ENCODE measurements at places on chromosomes 16 and 17. TPM values are rescaled to one million over a fixed set of nuclear protein-coding genes. Genes with fewer than 3 reads are reported as not detected.

GRCh38 chr16:85514598-85515318 lies 98.4 kb upstream of the GSE1 start:
- no peak for DNase-seq

The CD300LG gene
- polyA plus RNA-seq, result 1.4 TPM

The CIAO2B gene
- polyA plus RNA-seq, result 76.4 TPM

DNA sequence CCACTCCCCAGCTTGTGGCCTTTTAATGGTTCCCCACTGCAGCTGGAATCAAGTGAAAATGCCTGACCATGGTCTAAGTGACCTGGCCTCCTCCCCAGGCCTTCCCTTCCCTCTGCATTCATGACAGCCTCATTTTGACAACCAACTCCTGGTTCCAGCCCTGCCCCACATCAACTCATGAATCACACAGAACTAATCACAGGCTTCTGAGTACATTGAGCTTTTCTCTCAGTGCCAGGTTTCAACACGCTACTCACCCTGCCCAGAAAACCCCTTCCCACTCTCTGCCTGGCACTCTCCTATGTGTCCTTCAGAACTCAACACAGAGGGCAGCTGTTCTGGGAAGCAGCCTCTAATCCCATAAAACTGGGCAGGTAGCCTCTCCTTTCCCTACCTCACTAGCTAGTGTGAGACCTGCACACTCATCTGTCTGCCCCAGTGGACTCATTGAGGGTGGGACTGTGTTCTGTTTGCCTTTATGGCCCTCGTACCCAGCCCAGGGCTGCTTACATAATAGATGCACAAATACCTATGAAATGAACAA lies 313.6 kb downstream of the GRIN2A start:
- DNase-seq, result no peak

DNA sequence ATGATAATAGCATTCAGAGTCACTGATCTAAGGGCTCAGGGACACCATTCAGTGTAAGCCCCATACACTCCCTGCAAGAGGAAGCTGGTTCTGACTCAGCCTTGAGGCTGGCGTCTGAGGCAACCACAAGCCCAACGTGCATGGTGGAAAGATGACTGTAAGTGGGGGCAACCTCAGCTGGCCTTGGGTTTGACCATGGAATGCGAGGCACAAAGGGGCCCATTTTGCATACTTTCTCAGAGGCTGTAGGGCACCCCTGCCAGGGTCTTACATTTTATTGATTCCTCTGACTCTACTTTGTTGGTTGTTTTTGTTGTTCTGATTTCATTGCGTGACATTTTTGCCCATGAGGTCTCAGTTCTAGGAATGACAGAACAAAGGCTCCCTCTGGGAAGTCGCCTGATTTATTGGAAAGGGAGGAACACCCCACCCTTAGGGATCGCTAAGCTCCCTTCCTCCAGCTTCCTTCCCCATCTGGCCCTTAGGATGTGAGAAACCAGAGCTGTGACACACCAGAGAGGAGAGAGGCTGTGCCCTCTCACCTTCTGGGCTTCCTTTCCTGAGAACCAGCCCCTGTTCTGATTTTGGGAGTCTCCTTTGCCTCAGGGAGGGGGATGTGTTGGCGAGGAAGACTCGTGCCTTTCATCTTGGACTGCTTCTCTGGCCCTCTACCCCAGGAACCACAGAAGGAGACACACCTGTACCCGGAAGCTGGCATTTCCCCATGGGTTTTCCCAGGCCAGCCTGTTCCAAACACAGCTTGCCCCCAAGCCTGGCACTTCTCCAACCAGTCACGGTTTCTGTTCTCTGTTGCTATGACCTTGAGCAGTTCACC lies 5.6 kb upstream of the CIITA start:
- no peak for DNase-seq

The TPSG1 gene
- polyA plus RNA-seq, result 0.49 TPM

- no peak for DNase-seq
Measured at GRCh38 chr16:23701045-23701444, 12.0 kb downstream of the ERN2 start.

DNA sequence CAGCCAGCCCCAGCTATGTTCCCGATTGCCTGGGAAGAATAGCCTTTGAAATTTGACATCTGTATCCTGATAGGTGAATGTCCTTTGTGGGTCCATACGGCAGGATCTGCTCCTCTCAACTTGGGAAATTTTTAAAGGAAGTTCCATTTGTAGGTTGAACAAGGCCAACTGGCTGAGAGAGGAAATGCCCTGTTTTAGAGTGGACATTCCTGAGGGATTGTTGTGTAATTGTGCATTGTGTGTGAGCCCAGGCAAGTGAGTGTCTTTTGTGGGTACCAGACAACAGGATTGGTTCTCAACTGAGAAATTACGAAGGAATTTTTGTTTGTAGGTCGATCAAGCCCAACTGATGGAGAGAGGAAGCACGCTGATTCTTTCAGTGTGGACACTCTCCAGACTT lies 2.6 kb upstream of the CPHXL2 start:
- no peak for DNase-seq
